Thymus (tissue), 14 donors: ENCODE measurements at places on chromosomes 3 and 15. TPM values are rescaled to one million over a fixed set of nuclear protein-coding genes. Genes with fewer than 3 reads are reported as not detected.

The MEIS2 gene
- total RNA-seq, result 20.8 TPM

GRCh38 chr15:63874616-63875015 is 40.9 kb upstream of the HERC1 start:
- no peak overlapping the region for H3K4me3 ChIP-seq
- no peak overlapping the region for H3K27ac ChIP-seq
- DNase-seq, result no peak
- no peaks in the 10 kb centered on the region for H3K36me3 ChIP-seq
- peaks cover 2% of the 10 kb centered on the region for H3K4me1 ChIP-seq
- H3K27me3 ChIP-seq, result no peaks in the 10 kb centered on the region

DNA sequence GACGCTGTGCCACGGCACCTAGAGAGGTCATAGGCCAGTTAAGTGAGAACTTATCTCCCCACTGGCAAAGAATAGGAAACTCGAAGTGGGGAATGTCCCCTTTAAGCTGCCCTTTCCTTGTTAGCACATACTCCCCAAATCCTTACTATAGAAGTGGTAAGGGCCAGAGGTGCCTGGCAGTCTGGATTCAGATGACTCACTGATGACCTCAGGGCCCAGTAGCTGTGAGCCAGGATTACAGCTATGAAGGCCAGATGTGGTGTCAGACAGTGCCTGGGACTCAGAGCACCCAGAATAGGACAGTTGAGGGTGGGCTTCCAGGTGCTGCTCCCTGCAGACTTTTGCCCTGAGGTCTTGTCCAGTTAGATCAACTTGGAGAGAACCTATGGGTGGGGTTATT is 37.7 kb downstream of the PDIA5 start:
- no peak overlapping the region for H3K4me3 ChIP-seq
- H3K36me3 ChIP-seq, result peaks cover 5% of the 10 kb centered on the region
- no peak for DNase-seq
- H3K4me1 ChIP-seq, result no peaks in the 10 kb centered on the region

GRCh38 chr3:151971814-151972579 is 98.6 kb downstream of the SUCNR1 start:
- H3K27me3 ChIP-seq, result no peaks in the 10 kb centered on the region
- no peak for DNase-seq
- no peak overlapping the region for H3K27ac ChIP-seq
- H3K36me3 ChIP-seq, result no peaks in the 10 kb centered on the region
- H3K4me3 ChIP-seq, result no peak overlapping the region

The CA12 gene
- 0.09 TPM for total RNA-seq

The CD200R1 gene
- 7.8 TPM for total RNA-seq

- H3K4me3 ChIP-seq, result no peak overlapping the region
- no peak for DNase-seq
- no peaks in the 10 kb centered on the region for H3K4me1 ChIP-seq
- no peaks in the 10 kb centered on the region for H3K27me3 ChIP-seq
Measured at GRCh38 chr15:51128701-51129100, 34.0 kb upstream of the TNFAIP8L3 start.

The PLCL2 gene
- 17.8 TPM for total RNA-seq

The IL1RAP gene
- 6.8 TPM for total RNA-seq

DNA sequence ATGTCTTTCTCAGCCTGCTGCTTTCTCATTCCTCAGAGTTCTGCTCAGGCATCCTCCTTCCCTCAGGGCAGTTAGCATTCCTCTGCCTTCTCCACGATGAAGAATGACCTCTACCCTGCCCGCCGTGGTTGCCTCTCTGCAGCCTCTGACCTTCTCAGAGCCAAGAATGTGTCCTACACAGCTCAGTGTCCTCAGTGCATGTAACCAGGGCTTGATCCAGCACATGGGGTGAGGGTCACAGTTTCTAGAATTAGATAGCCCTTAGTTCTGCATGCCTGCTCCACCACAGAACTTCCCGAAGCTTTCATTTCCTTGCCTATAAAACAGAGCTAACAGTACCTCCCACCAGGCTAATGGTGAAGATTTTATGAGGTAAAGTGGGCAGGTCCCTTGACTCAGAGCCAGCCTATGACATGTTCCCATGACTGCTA is 182.1 kb downstream of the CLSTN2 start:
- H3K27me3 ChIP-seq, result no peaks in the 10 kb centered on the region
- no peak overlapping the region for H3K27ac ChIP-seq
- no peak for DNase-seq
- H3K36me3 ChIP-seq, result no peaks in the 10 kb centered on the region
- no peak overlapping the region for H3K4me3 ChIP-seq
- no peaks in the 10 kb centered on the region for H3K4me1 ChIP-seq
